Activated CD8-positive, alpha-beta memory T cell treated with anti-CD3 and anti-CD28 coated beads for 1 hour (primary cell): ENCODE measurements at places on chromosomes 3 and 15.

GRCh38 chr15:88375234-88375927 is 91.8 kb downstream of the MRPL46 start:
- no peak for DNase-seq

GRCh38 chr15:44482090-44482489 is 54.7 kb downstream of the CTDSPL2 start:
- no peak for DNase-seq

DNA sequence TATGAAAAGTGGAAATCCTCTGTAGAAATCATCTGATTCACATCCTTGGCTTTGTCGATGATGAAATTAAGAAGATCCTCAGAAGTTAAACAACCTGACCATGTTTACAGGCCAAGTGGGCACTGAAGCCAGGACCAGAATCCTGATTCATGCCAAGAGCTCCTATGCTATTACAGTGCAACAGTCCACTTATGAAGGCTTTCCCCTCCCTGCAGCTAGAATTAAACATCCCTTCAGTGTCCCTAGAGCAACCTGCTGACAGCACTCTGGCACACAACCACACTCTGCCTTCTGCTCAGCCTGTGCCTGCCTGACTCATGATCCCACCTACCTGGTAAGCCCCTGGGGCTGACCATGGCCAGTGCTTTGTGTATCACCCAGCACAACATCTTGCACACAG is 33.8 kb downstream of the TXNRD3 start:
- DNase-seq = no peak

DNA sequence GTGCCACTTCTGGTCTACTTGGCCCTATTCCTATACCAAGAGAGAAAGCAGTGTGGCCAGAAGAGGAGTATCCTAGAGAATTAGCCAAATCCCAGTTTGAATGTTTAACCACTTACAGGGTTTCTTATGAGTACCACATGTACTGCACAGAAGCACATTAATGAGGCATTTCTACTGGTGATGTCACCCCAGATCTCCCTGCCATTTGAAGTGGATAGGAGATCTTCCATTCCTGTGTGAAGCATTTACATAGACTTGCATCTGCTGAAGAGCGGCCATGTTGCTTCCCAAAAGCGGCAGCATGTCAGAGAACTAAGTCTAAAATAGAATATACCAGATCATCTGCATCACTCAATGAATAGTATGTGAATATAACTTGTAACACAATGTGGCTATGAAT is 108.4 kb upstream of the TUSC7 start:
- no peak for DNase-seq

GRCh38 chr3:112427123-112427522 is 72.1 kb downstream of the BTLA start:
- DNase-seq = no peak

DNA sequence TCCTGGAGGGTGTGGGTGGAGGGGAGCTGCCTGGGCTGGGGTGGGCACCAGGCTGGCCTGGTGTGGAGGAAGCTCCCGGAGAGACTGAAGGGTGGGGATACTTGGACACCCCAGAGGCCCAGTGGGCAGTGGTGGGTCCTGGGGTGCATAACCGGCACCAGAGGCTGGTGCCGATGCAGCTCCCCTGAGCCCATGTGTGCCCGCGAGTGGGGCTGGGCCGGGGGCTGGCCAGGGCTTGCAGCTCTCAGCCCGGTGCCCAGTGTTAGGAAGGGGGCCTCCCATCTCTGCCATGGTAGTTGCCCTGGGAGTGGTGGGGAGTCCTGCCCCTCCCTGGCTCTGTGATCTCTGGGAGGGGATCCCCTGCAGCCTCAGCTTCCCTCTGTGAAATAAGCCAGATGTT is 9.3 kb downstream of the PLXNA1 start:
- DNase-seq = no peak

DNA sequence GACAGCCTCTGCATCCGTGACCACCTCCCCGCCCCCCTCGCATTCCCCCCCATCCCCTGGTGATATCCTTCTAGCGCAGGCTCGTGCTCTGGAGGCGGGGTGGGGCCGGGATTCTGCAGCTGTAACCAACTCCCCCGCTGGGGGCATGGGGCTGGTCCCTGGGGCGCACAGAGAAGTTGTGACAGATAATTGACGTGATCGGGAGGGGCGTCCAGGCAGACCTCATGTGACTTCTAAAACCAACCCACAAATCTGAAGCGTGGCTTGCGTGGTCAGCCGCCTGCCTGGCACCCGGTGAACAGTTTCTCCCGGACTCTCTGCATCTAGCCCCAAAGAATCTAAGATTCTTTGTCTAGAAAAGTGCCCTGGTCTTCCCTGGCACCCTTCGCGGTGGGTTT is 100.6 kb upstream of the IGF1R start:
- no peak for DNase-seq

GRCh38 chr3:99674086-99674789 is 35.8 kb downstream of the COL8A1 start:
- no peak for DNase-seq

DNA sequence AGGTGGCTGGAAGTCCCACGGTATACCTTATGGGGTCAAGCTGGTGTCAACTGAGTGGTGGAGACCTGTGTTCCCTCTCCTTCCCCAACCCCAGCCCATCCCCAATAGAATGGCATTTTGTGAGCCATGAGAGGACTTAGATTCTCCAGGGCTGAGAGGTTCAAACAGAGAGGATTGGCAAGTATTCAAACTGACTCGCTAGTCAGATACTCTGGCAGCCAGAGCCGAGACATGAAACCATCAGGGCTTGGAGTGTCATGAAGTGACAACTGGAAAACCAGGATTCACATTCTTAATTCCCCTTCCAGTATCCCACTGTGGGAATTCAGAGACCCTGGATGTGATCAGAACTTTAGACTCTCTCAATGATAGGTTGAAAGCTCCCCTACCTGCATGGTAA is 159.4 kb upstream of the SNTN start:
- no peak for DNase-seq

GRCh38 chr15:72078887-72079286 is 39.1 kb downstream of the MYO9A start:
- DNase-seq = no peak

GRCh38 chr15:73174171-73174570 is 121.9 kb downstream of the NEO1 start:
- no peak for DNase-seq
